ENCODE measurements at places on chromosomes 5 and 9.
A peak's percentile ranks its signal among the peaks of the same experiment; 100 is the strongest.

DNA sequence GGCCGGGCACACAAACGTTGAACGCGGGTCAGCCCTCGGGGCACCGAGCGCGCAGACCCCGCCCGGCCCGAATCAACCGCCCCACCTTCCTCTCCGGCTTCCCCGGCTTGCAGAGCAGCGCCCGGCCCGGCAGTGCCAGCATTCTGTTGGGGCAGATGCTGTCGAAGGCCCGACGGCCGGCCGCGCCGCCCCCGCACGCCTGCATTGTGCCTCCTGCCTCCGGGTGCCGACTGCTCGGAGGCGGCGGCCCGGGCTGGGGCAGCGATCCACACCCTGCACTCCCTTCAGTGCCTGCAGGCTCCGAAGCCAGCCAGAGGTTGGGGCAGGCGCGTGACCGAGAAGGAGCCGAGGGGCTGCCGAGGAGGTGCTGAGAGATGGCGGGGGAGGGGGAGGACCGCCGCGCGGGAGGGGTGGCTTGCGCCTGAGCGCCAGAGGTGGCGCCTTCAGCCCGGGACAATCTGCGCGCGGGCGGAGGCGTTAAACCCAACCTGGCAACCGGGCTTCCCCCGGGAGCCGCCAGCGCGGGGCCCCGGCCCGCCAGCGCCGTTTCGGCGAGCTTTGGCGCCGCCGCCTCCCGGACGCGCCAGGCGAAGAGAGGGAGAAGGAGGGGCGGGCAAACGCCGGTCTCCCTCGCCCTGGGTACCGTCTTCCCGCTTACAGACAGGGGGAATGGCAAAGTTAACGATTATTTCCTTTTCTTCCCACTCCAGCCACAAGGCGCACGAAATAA, at the start of gene MCIDAS:
TSS of gene MCIDAS (minus strand) at position 382 of the 730 bp plus-strand sequence. CDS start at position 205, 177 bp downstream.
- no peak within 1 kb of the TSS for H3K4me3 ChIP-seq
- H3K4me1 ChIP-seq: peaks cover 39% of the 10 kb centered on the region
- H3K27me3 ChIP-seq: peaks cover 87% of the 10 kb centered on the region
- no peaks in the 10 kb centered on the region for H3K36me3 ChIP-seq
- H3K27ac ChIP-seq: no peak within 1 kb of the TSS
- peak; percentile 59 for DNase-seq

DNA sequence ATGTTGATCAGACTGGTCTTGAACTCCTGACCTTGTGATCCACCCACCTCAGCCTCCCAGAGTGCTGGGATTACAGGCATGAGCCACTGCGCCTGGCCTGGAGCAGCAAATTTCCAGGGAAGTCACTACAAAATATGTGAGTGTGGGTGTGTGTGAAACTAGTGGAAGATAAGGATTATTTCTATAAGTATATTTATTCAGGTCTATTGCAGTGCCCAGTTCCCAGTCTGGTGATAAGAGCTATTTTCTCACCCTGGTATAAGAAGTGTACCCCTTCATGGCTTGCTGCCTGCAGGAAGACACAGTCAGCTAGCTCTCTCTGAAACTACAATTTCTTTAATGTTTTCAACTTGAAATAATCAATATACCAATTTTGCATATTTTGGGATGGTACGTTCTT, 37.1 kb downstream of the TARS1 start:
- no peaks in the 10 kb centered on the region for H3K4me1 ChIP-seq
- no peaks in the 10 kb centered on the region for H3K27me3 ChIP-seq
- H3K36me3 ChIP-seq: peaks cover 11% of the 10 kb centered on the region
- H3K4me3 ChIP-seq: no peak overlapping the region
- no peak overlapping the region for H3K27ac ChIP-seq

- no peak overlapping the region for H3K4me3 ChIP-seq
- H3K27me3 ChIP-seq: no peaks in the 10 kb centered on the region
- no peak for DNase-seq
- H3K36me3 ChIP-seq: no peaks in the 10 kb centered on the region
- H3K27ac ChIP-seq: no peak overlapping the region
Observed at GRCh38 chr5:136001466-136001981, 27.3 kb upstream of the TGFBI start.

- no peaks in the 10 kb centered on the region for H3K4me1 ChIP-seq
- H3K27me3 ChIP-seq: no peaks in the 10 kb centered on the region
- no peak overlapping the region for H3K27ac ChIP-seq
Observed at GRCh38 chr9:75826314-75826713, 64.2 kb upstream of the PCSK5 start.

DNA sequence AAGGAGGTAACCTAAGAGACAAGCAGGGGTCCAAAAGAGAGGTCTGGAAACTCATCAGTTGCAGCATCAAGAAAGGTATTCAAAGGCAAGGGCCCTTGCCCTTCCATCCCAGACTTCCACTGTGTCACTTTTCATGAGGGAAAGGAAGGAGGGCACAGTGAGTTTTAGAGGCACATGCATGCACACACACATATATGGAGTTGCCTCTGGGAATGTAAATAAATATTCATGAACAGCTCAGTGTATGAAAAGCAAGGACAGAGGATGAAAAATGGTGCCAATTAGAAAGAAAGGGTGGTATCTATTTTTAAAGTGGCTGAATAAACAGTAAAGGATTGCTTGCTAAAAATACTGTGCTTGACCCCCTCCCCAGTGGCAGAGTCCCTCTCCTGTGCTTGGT, 105.3 kb upstream of the LRRTM2 start:
- peaks cover 30% of the 10 kb centered on the region for H3K4me1 ChIP-seq
- H3K27me3 ChIP-seq: no peaks in the 10 kb centered on the region
- H3K27ac ChIP-seq: no peak overlapping the region
- H3K4me3 ChIP-seq: no peak overlapping the region
- no peaks in the 10 kb centered on the region for H3K36me3 ChIP-seq

GRCh38 chr5:153672347-153673090, 182.0 kb downstream of the GRIA1 start:
- no peak for DNase-seq
- H3K27me3 ChIP-seq: no peaks in the 10 kb centered on the region
- H3K4me3 ChIP-seq: no peak overlapping the region
- no peak overlapping the region for H3K27ac ChIP-seq
- H3K4me1 ChIP-seq: no peaks in the 10 kb centered on the region
- no peaks in the 10 kb centered on the region for H3K36me3 ChIP-seq

DNA sequence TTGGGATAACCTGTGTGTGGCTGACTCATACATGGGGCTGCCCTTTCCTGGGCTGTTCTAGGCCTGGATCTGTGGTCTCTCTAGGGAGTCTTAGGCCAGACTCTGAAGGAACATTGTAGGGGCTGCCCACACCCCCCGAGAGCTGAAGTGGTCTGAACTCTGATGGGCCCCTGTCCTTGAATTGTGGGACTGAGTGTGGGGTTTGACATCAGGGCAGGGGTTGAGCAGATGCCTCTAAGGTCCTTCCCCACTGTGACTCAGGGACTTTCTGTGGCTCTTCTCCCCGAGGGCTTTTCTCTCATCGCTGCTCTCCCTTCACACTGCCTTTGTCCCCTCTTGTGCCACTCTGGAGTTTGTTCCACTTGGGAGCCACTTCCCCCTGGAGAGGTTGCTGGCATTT, 215.0 kb downstream of the MELK start:
- H3K27me3 ChIP-seq: peaks cover 3% of the 10 kb centered on the region
- H3K36me3 ChIP-seq: no peaks in the 10 kb centered on the region
- H3K4me1 ChIP-seq: no peaks in the 10 kb centered on the region
- no peak overlapping the region for H3K27ac ChIP-seq
- no peak for DNase-seq

GRCh38 chr5:147560718-147561331, 51.0 kb upstream of the DPYSL3 start:
- H3K36me3 ChIP-seq: no peaks in the 10 kb centered on the region
- no peaks in the 10 kb centered on the region for H3K4me1 ChIP-seq
- H3K27ac ChIP-seq: no peak overlapping the region
- DNase-seq: no peak

GRCh38 chr5:72723581-72723980, 92.9 kb upstream of the TNPO1 start:
- H3K27me3 ChIP-seq: no peaks in the 10 kb centered on the region
- no peak overlapping the region for H3K4me3 ChIP-seq
- no peaks in the 10 kb centered on the region for H3K36me3 ChIP-seq
- H3K27ac ChIP-seq: no peak overlapping the region

GRCh38 chr9:111878946-111879345, 17.7 kb upstream of the UGCG start:
- no peaks in the 10 kb centered on the region for H3K36me3 ChIP-seq
- H3K27me3 ChIP-seq: no peaks in the 10 kb centered on the region
- no peaks in the 10 kb centered on the region for H3K4me1 ChIP-seq
- H3K4me3 ChIP-seq: no peak overlapping the region
- H3K27ac ChIP-seq: no peak overlapping the region

DNA sequence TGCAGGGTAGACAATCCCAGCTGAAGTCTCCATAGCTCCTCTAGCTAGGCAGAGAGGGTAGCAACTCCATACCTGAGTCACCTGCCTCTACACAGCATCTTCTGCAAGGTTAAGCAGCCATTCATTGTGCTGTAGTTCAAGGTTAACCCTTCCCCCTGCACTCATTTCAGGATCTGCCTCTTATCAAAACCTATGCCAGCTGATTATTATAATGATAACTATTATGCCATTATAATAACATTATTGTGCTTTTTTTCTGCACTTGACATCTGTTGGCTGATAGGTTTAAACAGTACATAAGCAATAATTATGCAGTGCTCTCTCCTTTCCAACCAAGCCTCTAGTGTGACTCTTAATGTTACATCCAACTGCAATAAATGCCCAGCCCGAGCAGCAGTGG, 17.3 kb downstream of the SIL1 start:
- DNase-seq: no peak
- no peaks in the 10 kb centered on the region for H3K36me3 ChIP-seq
- no peaks in the 10 kb centered on the region for H3K4me1 ChIP-seq
- H3K27me3 ChIP-seq: no peaks in the 10 kb centered on the region
- no peak overlapping the region for H3K27ac ChIP-seq
- no peak overlapping the region for H3K4me3 ChIP-seq

DNA sequence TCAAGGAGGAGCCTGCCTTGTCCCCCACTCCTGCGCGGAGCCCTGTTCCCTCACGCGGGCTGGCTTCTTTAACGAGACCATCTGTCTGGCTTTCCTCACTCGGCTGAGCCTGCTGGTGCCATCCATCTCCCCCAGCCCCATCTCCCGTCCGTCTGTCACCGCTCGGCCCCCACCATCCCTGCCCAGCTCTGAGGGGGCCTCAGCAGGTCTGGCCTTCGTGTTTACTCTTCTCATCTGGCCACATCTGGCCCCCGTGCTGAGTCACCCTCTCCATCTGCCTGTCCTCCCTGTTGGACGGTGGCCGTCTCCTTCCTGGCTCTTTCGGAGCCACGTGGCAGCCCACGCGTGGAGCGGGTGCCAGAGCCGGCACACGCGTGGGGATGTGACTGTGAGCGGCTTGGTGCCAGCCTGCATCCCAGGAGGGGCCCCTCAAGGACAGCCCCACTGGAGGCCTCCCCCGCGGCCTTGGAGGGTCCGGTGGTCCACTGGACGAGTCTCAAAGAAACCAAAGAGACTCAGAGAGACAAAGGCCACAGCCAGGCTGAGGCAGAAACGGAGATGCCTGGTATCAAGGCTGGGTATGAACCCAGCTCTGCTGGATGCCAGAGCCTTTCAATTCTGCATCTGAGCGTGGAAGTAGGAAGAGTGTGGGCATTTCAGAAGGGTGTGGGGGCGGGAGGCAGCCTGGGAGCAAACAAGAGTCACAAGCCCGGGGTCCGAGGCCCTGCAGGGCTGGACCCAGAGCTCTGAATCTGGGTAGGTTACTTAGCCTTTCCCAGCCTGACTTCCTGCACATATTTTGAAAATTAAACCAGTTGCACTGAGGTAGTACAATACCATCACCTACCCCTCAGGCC, 76.7 kb upstream of the UNC5A start:
- DNase-seq: no peak
- H3K27me3 ChIP-seq: no peaks in the 10 kb centered on the region
- no peak overlapping the region for H3K4me3 ChIP-seq

GRCh38 chr9:70499621-70500020, 85.2 kb upstream of the KLF9 start:
- H3K27ac ChIP-seq: no peak overlapping the region
- no peaks in the 10 kb centered on the region for H3K4me1 ChIP-seq

DNA sequence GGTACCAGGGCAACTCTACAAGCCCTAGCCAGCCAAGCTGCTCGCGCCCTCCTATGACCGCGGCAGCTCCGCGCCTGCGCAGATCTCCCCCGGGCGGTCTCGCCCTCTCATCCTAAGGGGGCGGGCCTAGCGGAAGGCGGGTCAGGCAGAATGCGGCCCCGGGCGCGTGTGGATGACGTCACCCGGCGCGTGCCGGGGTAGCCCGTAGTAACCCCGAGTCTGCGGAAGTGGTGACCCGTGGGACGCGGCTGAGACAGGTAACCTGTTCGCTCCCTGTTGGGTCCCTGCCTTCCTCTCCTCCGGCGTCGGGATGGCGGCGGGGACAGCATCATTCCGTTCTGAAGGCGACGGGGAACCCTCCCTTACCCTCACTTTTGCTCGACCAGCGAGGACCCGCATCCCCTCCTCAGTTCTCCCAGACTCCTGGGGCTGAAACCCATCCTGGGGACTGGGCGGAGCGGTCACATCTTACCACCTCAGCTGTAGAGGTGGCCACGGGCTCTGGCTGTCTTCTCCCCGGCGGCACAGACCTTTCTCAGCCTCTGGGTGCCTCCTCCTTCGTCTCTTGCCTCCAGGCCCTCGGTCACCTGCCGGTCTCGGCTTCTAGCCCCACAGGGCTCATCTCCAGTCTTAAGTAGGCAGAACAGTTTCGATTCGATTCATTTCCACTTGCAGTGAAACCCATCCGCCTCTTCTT, at the start of gene AOPEP:
TSS of gene AOPEP (plus strand) at position 205 of the 697 bp plus-strand sequence. CDS start 33,085 bp downstream, outside the sequence.
- peak within 1 kb of the TSS; percentile 92 for H3K4me3 ChIP-seq
- peak; percentile 99 for DNase-seq
- no peaks in the 10 kb centered on the region for H3K27me3 ChIP-seq
- peaks cover 12% of the 10 kb centered on the region for H3K4me1 ChIP-seq
- H3K27ac ChIP-seq: peak within 1 kb of the TSS; percentile 95
- no peaks in the 10 kb centered on the region for H3K36me3 ChIP-seq

- DNase-seq: no peak
- H3K4me3 ChIP-seq: no peak overlapping the region
- H3K36me3 ChIP-seq: no peaks in the 10 kb centered on the region
- H3K27ac ChIP-seq: no peak overlapping the region
- no peaks in the 10 kb centered on the region for H3K4me1 ChIP-seq
Observed at GRCh38 chr5:99129768-99130501, 201.1 kb upstream of the CHD1 start.

- no peak overlapping the region for H3K4me3 ChIP-seq
- no peaks in the 10 kb centered on the region for H3K4me1 ChIP-seq
- H3K27ac ChIP-seq: no peak overlapping the region
- H3K27me3 ChIP-seq: no peaks in the 10 kb centered on the region
- no peak for DNase-seq
Observed at GRCh38 chr9:22893196-22893843, 446.7 kb downstream of the DMRTA1 start.

DNA sequence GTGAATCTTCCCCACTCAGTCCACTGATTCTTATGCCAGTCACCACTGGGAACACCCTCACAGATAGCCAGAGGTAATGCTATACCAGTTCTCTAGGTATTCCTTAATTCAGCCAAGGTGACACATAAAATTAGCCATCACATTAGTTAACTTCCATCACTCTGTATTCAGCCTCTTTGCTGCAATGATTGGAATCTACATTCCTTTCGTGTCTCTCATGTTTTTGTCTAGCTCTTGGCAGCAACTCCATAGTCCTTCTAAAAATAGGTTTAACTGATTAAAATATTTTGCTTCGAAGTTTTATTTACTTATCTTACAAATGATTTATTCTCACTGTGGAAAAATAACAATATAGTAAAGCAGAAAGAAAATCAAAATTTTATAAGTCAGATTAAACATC, 19.6 kb upstream of the RNF20 start:
- no peaks in the 10 kb centered on the region for H3K36me3 ChIP-seq
- no peak overlapping the region for H3K4me3 ChIP-seq
- no peak overlapping the region for H3K27ac ChIP-seq
- no peaks in the 10 kb centered on the region for H3K4me1 ChIP-seq

Measured in CD8-positive, alpha-beta memory T cell (primary cell).